Lower leg skin (tissue), 4 donors: ENCODE measurements at places on chromosomes 13 and 19. TPM values are rescaled to one million over a fixed set of nuclear protein-coding genes. Genes with fewer than 3 reads are reported as not detected.

GRCh38 chr13:83204886-83205285 is 677.4 kb downstream of the SLITRK1 start:
- DNase-seq: no peak

DNA sequence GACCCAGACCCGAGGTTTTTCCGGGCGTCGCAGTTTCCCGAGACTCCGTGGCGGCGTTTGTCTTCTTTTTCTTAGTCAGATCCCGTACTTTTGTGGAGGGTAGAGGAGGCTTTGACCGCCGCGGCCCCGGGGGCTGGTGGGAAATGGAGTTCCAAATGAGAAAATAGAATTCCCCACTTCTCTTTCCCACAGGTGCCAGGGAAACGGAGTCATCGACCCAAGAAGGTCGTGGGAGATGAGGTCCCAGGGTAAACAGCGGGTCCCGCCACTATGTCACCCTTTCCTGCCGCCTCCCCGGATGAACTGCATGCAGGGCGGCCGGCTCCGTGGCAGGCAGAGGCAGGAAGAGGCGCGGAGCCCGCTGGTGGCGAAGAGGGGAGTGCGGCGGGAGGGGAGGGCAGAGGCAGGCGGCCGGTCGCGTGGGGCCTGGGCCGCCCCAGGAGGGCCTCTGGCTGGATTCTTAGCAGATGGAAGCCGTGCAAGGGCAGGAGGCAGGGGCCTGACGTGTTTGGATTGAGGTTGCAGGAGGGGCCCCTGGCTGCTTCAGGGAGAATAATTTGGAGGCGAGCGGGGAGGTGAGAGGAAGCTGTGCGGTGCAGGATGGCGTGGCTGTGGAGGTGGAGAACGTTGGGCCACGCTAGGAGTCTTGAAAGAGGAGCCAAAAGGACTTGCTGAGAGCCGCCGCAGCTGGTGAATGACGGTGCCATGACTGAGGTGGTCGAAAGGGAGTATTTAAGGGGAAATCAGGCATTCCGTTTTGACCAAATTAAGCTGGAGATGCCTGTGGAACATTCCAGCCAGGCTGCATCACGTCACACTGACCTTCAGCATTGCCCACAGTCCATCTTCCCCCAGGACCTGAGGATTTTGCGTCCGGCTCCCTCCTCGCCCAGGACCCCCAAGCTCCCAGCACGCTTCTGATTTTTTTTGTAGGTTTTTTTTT is 11.7 kb downstream of the CYTH2 start:
- DNase-seq: no peak

DNA sequence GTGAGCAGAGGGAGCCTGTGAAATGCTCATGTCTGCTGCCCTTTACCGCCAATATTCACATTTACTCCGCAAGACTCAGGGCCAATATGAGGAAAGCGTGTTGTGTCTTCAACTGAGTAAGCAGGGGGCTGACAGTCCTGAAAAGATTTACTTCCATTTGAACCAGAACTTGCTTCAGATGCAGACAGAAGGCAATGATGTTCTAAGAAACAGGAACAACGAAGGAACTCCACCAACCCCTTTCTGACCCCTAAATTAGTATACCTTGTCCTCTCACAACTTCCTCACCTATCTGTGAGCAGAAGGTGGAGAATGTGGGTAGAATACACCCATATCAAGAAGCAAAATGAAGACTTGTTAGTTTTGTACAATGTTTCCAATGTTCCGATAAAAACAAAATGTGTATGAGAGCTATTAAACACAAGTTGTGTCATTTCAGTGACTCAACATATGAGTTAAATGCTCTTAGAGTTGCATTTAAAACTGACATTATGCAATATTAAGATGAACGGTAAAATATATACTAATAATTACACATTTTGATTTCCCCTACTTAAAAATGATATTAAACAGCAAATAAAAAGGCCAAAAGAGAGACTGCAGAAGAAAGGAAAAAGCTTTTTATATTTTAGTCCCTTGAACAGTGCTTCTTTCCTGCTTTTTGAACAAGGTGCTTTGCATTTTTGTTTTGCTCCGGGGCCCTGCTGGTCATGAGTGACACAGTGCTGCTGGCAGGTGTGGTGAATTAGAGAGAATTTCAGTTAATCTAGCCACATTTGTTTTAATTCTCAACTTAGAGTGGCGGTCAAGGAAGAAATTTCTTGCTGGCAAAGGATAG is 16.0 kb downstream of the TMEM272 start:
- no peak for DNase-seq

DNA sequence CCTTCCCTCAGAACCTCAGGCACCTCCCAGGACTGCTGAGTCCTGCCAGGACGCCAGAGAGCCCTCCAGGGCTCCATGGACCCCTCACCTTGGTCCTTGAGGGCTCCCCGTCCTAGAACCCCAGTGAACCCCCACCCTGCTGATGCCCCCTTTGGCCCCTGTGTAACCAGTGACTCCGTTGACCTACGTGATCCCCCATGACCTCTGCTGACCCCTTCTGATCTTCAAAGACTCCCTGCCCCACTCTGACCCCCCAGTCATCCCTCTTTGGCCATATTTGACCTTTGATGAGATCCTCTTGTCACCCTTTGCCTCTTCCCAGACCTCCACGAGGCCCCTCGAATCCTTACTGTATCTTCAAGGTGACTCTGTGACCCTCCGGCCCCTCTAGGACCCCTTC is 91.3 kb downstream of the MAP4K1 start:
- DNase-seq: no peak

DNA sequence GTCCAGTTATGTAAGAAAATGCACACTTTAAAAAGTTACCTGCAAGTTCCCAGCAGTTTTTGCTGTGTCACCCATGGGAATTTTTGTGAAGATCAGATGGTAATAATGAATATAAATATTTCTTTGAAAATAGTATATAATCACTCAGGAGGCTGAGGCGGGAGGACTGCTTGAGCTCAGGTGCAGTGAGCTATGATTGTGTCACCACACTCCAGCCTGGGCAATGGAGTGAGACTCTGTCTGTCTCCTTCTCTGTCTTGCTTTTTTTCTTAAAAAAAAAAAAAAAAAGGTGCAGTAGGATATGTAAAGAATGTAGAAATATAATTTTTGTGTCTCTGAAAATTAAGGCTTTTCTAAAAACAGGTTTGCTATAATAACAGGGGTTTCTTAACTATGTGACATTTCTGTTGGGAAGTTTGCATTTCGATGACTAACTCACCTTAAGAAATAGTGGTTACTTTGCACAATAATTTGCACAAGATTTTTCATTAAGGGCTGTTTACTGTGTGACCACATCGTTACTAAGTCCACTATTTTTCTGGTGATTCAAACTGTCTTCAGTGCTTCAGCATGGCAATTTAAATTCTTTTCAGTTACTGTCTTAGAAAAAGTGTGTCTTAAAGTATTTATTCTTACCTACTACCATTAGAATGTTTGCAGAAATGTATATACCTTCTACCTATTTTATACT is 37.3 kb downstream of the DNAJC3 start:
- DNase-seq: no peak

GRCh38 chr13:94703721-94704314 is 8.5 kb downstream of the SOX21 start:
- no peak for DNase-seq

GRCh38 chr13:111474136-111475002 is 153.9 kb downstream of the TEX29 start:
- peak; percentile 83 for DNase-seq

DNA sequence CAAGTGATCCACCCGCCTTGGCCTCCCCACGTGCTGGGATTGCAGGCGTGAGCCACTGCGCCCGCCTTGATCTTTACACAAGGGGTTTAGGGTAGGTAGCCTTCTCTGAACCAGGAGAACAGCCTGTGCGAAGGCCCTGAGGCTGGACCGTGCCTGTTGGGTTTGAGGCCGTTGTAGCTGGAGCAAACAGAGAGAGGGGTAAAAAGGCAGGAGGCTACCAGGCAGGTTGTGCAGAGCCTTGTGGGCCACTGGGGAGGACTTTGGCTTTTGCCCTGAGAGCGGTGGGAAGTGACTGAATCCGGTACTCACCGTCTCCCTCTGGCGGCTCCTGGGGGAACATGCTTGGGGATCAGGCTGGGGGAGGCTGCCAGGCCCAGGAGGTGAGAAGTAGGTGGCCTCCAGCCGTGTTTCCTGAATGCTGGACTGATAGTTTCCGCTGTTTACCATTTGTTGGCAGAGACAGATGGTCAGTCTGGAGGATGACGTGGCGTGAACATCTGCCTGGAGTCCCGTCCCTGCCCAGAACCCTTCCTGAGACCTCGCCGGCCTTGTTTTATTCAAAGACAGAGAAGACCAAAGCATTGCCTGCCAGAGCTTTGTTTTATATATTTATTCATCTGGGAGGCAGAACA is 24.6 kb downstream of the SPC24 start:
- peak; percentile 96 for DNase-seq

DNA sequence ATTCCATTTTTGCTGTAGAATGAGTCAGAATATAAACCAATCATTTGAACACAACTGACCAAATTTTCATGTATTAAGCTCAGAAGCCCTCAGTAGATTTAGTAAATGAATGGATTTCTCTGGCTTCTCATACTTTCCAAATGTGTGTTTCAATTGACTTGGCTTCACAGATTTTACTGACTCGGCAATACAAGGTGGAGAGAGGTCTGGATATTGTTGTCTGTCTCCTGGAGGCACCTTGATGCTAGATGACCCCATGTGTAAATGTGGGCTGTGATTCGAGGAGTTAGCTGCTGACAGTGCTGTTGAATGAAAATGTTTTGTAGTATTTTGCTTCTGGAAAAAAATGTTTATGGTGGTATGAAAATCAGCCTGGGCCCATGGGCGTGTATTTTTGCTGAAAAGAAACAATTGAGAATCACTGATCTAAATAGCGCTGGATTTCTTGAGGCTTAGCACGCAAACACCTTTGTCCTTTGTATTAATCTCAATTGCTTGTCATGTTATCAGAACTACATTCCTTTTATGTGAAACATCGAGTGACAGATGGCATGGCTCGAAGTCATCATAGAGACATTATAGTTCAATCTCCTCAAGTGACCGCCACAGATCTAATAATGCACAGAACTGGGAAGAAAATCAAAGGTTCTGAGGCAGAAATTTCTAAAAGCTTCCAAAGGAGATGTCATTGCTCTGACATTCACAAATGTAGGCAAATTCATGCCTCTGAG is 41.2 kb upstream of the UBAC2 start:
- DNase-seq: no peak

DNA sequence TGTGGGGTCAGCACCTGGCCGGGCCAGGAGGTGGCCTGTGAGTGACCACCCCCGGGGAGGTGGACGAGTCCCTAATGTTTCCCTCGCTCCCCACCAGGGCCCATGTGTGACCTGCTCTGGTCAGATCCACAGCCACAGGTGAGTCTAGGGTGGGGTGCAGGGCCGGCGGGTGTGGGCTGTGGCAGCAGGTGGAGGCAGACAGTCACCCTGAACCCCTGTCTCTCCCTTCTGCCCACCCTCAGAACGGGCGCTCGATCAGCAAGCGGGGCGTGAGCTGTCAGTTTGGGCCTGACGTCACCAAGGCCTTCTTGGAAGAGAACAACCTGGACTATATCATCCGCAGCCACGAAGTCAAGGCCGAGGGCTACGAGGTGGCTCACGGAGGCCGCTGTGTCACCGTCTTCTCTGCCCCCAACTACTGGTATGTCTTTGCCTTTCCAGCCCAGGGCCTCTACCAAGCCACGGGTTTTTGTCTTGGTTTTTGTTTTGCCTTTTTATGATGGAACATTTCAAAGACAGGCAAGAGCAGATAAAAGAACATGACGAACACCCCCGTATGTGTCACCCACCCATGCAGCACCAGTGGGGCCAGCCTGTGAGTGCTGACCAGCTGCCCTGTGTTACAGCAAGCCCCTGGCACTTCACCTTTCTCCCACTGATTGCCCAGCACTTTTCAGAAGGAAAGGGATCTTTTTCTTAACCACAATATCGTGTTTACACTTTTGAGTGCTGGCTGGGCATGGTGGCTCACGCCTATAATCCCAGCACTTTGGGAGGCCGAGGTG is 24.9 kb downstream of the CCDC8 start:
- DNase-seq: no peak

GRCh38 chr19:50447053-50447452 is 14.4 kb downstream of the MYBPC2 start:
- DNase-seq: no peak

The KISS1R gene
- not detected for total RNA-seq

The EDNRB gene
- 15.9 TPM for total RNA-seq

The CLEC17A gene
- total RNA-seq: not detected

The IGFL1 gene
- 0.55 TPM for total RNA-seq

The ANGPTL8 gene
- total RNA-seq: not detected

- no peak for DNase-seq
Observed at GRCh38 chr13:26325876-26326275, 71.9 kb downstream of the CDK8 start.

- DNase-seq: no peak
Observed at GRCh38 chr13:74479124-74479523, 344.9 kb upstream of the KLF12 start.

GRCh38 chr13:61700181-61700580 is 284.5 kb upstream of the PCDH20 start:
- DNase-seq: no peak

DNA sequence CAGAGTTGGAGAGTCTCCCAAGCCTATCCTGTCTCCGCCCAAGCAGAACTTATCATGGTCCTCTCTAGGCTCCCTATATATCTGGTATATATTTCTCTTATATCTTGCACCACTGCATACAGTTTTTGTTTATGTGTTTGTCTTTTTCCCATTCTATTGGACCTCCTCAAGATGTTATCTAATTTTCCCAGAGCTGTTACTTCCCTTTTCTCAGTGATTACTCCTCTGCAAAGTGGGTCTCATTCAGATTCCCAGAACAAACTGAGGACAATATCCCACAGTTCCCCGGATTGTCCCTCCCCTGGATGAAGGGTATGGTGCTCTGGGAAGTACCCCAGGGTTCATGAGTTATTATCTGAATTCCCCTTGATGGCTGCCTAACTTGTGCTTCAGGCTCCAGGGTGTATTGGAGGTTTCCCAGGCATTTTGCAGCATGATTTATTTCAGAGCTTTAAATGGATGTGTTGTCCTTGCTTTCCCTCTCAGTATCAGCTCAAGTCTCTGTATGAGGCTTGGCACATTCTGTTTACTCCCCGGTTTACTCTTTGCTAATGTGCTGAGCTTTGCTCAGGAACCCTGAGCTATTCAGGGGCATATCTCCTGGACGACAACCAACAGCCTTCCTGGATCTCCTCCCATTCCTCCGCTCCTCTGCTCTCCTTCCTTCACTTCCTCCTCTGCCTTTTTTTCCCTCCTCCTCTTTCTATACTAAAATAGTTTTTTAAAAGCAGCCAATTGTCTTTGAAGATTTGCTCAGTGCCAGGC is 329.3 kb downstream of the SPRY2 start:
- no peak for DNase-seq

GRCh38 chr19:31955884-31956283 is 389.5 kb upstream of the ZNF507 start:
- DNase-seq: no peak
